ENCODE measurements at places on chromosomes 5 and 9. TPM values are rescaled to one million over a fixed set of nuclear protein-coding genes. Genes with fewer than 3 reads are reported as not detected.

CD74 gene
- 5.7 TPM for total RNA-seq

UCK1 gene
- 18.2 TPM for total RNA-seq

CCL27 gene
- 0.16 TPM for total RNA-seq

IFNA21 gene
- total RNA-seq: not detected

SLC46A2 gene
- not detected for total RNA-seq

SLC6A18 gene
- not detected for total RNA-seq

TRPM6 gene
- total RNA-seq: 2.3 TPM

IL3 gene
- total RNA-seq: not detected

IFNA6 gene
- not detected for total RNA-seq

GPR151 gene
- total RNA-seq: not detected

C5orf63 gene
- 1.6 TPM for total RNA-seq

OTP gene
- not detected for total RNA-seq

BRINP1 gene
- 0.16 TPM for total RNA-seq

IFNK gene
- total RNA-seq: not detected

GADD45G gene
- 0.49 TPM for total RNA-seq

KCNV2 gene
- total RNA-seq: not detected

BTNL3 gene
- not detected for total RNA-seq

IGFBPL1 gene
- 0.25 TPM for total RNA-seq

RNF183 gene
- total RNA-seq: not detected

GRIN3A gene
- not detected for total RNA-seq

Data from bladder microvascular endothelial cell (primary cell).